ENCODE measurements at places on chromosomes 12 and 14. TPM values are rescaled to one million over a fixed set of nuclear protein-coding genes. Genes with fewer than 3 reads are reported as not detected.

The NPAS3 gene
- 1.3 TPM for total RNA-seq

DNA sequence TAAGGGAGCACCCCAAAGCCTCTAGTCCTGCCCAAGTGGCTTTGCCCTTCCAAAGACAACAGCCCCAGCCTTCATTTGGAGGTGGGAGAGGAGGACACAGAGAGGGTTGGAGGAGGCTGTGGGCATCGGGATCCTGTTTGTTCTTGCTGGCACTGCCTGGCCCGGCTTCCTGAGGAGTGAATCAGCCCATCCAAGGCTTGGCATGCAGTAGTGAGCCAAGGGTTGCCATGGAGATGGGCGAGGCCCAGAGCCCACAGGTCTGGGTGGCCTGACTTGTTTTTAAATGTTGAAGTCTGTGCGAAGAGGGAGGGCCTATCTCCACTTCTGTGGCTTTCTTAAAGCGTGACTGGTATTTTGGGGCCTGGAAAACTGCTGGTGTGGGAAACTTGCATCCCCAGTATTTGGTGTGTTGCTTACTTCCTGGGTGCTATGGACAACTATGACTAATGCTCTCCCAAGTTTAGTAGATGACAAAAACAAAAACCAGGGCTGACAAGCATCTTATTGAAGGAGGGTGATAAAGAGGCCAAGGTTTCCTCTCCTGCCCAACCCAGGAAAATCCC, 15.8 kb downstream of the CD9 start:
- DNase-seq = peak; percentile 88

The ARMH4 gene
- 9.2 TPM for total RNA-seq

The AMHR2 gene
- total RNA-seq = not detected

GRCh38 chr14:87312894-87313205, 680.1 kb downstream of the GALC start:
- no peak for DNase-seq

The HOXC6 gene
- 31.1 TPM for total RNA-seq

The GARIN6 gene
- total RNA-seq = not detected

GRCh38 chr14:63727231-63727735, 582 bp downstream of the SGPP1 start:
- peak; percentile 84 for DNase-seq

DNA sequence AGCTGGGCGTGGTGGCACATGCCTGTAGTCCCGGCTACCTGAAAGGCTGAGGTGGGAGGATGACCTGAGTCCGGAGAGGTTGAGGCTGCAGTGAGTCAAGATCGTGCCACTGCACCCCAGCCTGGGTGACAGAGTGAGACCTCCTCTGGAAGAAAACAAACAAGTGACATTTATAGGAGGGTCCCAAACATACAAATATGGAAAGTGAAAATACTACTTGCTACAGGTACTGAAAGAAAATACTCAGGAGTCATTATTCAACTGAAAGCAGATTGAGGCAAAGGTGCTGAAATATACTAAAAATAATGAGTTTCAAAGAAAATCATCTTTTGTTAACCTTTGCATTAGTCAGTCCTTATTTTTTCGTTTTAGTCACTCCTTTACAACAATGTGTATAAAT, 53.5 kb downstream of the ETV6 start:
- no peak for DNase-seq

The BCL11B gene
- total RNA-seq = 0.43 TPM

DNA sequence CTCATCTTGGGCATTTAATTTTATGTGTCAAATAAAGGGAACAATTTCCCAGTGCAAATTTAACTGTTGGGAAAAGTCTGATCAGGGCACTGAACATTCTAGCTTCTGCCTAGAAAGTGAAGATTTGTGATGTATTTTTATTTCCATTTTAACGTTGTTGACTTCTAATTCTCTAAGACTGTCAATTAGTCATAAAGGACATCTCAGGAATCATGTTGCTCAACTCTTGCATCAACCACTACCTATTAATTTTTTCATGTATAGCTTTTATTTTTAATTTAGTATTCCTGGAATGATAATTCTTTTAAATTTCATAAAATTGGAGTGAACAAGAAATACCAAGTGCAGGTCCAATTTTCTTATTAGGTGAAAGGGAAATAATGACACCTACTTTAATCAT, 87.9 kb upstream of the METAP2 start:
- no peak for DNase-seq

GRCh38 chr12:62891805-62892549, 43.0 kb downstream of the PPM1H start:
- DNase-seq = no peak

The A2ML1 gene
- total RNA-seq = not detected

DNA sequence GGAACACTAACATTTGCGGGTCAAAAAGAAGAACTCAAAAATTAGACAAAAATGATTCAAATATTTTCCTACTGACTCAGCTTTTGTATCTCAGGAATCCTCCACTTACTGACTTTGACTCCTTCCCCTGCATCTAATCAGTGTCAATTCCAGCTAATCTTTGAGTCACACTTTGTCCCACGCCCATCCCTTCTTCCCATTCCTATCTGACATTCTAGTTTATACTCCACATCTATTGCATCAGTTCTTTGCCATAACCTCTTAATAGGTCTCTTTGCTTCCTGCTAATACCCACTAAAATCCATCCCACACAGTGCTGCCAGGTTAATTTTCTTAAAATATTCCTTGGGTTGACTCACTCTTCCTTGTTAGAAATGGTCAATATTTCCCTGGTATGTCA, 19.1 kb downstream of the BBS10 start:
- no peak for DNase-seq

- DNase-seq = no peak
Measured at GRCh38 chr14:61516118-61516743, 179.1 kb upstream of the HIF1A start.

DNA sequence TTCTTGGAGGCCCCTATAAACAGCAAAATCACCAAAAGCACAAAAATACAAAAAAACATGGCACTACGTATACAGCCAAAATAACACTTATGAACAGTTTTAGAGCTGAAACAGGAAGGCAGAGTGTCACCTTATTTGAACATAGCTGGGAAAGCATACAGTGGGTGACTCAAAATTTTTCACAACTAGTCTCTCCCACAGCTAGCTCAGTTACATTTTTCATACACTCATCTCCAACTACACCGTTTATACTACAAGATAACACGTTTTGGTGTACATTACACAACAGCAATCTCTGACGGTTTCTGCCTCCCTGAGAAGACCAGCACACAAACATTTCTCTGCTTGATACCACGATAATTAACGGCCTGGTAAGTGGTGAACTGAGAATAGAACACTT, 2.9 kb downstream of the RAD52 start:
- no peak for DNase-seq

- DNase-seq = no peak
Measured at GRCh38 chr12:50557421-50557820, 52.6 kb downstream of the DIP2B start.

GRCh38 chr12:9820281-9820930, 6.9 kb upstream of the KLRF1 start:
- DNase-seq = no peak

The CCDC184 gene
- 0.74 TPM for total RNA-seq

The CAMKK2 gene
- total RNA-seq = 39.2 TPM
